ENCODE measurements at places on chromosomes 4 and X.

DNA sequence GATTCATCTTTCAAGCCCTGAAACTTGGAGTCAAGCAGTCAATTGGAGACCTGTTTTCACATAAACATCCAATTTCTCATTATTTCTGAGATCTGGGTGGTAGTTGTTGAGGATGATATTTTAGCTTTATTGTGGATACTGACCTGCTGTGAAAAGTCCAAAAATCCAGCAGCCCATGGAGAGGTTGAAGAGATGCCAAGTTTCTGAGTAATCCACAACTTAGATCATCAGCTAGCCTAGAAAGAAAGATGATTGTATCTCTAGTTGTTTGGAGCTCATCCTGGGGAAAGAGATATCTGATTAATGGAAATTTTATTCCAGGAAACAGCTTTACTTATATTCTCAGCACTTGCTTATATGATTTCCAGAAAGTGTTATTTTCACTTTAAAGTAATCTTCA lies 48.6 kb upstream of the DCX start:
- DNase-seq, result no peak

DNA sequence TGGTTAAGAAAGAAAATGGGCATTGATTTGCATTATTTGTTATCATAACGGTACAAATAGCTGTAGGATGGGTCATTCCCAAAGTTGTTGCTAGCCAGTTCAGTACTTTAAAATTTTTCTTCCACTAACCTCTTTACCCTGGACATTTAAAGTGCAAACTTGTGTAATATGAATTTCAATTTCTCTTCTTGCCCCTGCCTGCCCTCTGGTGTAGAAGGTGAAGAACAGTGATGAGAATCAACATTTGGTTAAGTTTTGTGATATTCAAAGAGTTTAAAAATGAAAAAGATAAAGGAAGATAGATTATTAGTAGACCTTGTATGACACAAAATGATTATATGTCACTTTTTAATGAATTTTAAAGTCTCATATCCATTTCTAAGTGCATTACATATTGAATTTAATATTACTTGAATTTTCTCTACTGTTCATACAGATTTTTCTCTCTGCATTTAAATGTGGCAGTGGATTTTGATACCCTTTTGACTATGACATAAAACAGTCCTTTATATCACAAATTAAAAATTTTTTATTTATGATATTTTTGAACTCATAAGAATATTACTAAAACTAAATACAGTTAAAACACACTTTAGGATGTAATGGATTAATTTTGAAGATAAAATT lies 337.7 kb downstream of the BMPR1B start:
- peak; percentile 26 for DNase-seq

DNA sequence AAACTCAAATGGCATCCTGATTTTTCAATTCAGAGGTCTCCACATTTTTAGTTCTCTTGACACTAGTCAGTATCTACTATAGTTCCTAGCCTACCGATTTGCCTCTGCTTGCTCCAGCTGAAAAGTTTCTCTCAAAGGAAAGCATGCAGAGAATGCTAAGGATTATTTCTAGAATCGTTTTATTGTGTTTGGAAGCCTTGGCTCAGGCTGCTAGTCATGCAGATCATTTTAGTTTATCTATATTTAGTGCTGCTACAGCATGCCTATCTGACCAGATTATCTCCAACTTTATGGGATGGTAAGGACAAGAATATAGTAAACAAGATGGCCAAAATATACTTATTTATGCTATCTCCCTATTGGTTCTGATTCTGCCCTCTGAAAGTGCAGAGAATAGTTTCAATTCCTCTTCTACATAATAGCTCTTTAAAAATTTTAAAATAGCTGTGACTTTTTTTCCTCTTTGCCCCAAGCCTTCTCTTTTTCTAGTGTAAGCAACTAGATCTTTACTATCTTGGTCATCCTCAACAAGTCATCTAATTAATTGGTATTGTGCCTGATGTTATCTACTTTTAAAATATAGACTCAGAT lies 15.7 kb upstream of the DRP2 start:
- no peak for DNase-seq

DNA sequence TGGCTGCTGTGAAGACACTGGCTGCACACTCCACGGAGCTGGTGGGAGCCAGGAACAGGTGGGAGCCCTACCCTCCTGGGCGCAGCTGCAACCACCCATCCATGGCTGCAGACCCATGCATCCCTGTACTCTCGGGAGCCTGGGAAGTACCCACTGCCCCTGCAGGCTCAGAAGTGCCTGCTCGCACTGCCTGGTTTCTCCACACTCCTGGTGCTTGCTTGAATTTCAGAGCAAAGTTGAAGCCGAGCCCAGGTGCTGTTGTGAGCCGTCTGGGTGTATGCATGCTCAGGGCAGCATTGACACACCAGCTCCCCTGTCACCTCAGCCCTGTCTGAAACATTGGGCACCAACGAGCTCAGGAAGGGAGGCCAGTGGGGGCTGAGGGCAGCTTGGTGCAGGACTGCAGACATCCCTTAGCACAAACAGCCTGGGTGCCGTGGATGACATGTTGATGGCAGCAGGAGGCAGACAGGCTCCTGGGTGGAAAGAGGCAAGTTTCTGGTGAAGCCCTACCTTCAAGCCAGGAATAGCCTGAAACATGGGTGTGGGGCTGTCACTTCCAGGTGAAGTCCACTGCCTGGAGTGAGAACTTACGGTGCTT lies 585.9 kb downstream of the PCDH18 start:
- no peak for DNase-seq

GRCh38 chr4:76182463-76182862 lies 31.2 kb downstream of the SCARB2 start:
- no peak for DNase-seq

- DNase-seq, result no peak
Observed at GRCh38 chr4:8721621-8722020, 129.1 kb downstream of the CPZ start.

- DNase-seq, result peak; percentile 24
Observed at GRCh38 chr4:150072906-150073714, 5.1 kb upstream of the DCLK2 start.

DNA sequence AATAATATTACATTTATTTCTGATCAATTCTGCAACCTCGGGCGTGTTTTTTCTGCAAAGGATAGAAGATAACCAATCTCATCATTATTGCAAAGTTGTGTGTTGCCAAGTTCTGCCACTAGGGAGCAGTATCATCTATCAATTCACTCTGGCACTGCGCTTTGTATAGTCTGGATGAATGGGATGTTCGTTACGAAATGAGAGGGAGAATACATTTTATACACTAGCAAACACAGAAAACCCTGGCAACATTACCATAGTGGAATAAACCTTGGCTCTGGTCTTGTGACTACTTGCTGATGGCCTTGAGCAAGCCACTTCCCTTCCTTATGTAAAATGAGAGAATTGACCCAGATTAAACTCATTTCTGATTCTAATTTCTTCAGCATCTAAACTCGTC lies 97.5 kb upstream of the ZNF518B start:
- peak; percentile 61 for DNase-seq

DNA sequence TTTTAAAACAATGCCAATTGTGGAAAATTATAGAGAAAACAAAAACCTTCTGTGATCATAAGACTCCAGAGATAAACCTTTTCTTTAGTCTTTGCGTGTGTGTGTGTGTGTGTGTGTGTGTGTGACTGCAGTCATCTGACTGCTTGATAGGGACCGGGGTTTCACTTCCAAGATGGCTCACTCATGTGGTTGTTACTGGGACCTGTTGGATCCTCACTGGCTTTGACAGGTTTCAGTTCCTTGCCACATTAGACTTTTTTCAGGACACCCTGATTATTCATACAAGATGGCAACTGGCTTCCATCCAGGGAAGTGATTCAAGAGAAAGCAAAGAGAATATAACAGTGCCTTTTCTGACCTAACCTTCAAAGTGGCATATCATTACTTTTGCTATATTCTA lies 21.9 kb upstream of the MAD2L1 start:
- no peak for DNase-seq

- DNase-seq, result no peak
Observed at GRCh38 chrX:153462291-153462690, 8.1 kb downstream of the HAUS7 start.

DNA sequence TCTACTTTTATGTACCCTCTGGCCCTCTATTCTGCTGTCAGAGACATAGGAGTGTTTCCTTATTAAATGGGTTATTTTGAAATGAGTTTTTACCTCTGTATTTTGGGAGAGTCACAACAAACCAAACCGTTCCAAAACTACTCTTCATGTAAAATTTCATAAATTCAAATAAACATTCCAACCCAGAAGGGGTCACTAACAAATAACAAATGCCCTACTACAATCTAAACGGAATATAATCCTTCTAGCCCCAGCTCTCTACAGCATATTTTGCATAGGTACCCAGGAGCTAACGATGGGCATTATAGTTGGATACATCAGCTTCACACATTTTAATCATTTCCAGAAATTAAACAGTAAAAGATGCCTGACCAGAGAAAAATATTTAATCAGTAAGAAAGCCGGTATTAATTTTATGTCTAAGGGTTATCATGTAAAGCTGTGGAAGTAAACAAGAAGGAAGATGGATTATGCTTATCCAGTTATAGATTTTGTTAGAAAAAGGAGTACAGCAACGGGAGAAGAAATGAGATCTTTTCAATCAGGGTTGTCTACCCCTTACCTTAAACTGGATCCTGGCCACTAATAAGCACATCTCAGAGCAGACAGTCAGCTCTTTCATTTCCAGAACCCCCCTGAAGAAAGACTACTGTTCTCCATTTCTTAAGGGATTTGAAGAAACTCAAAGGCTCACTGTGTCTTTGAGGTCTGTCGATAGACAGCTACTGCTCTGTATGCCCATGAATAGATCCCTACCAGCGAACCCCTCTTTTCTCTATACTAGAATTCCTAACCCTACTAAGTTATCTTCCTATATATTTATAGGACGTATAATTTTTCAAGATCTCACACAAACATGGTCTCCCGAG lies 1.2 kb downstream of the UGDH start:
- DNase-seq, result no peak
